ENCODE measurements at places on chromosomes 12 and 14. TPM values are rescaled to one million over a fixed set of nuclear protein-coding genes. Genes with fewer than 3 reads are reported as not detected.

The CD69 gene
- total RNA-seq = 40.3 TPM

DNA sequence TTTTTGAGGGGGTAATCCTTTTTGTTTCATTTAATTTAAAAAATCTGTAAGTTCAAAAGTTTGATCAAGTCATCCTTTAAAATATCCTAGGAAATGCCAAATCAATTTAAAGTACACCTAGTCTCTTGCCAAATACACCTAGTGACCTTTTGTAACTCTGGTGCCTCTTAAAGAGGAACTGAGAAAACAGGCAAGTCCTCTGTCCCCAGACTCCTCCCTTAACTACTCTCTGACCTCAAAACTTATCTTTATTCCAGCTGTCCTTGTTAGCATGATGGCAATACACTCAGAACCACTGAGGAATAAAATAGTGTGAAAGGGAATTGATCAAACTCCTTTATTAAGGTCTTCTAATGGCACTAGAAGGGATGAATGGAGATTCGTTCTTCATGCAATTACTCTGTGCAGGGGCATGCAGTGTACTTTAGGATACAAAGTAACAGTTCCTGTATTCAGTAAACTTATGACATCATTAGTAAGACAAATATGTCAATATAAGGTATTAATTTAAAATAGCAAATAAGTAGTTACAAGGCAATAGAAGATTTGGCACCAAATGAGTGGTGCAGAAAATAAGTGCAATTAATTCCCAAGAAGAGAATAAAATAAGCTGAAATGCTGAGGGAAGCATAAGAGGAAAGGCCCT, 3.3 kb downstream of the FAR2 start:
- DNase-seq = no peak

DNA sequence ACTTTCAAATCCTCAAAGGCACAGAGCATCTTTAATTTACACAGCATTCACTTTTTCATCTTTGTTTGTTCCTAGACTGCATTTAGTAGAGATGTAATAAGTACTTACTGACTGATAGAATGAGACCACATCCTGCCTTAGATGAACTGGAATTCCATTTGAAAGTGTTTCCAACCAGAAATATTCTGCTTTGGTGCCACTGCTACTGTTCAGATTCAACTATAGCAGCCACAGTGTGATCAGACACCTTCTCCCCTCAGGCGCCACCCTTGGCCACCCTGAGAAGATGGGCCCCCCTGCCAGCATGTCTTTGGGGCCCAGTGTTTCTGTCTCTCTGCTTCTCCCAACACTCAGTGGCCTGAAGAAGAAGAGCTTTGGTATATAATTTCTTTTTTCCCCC, 449.1 kb downstream of the RAD51B start:
- DNase-seq = no peak

DNA sequence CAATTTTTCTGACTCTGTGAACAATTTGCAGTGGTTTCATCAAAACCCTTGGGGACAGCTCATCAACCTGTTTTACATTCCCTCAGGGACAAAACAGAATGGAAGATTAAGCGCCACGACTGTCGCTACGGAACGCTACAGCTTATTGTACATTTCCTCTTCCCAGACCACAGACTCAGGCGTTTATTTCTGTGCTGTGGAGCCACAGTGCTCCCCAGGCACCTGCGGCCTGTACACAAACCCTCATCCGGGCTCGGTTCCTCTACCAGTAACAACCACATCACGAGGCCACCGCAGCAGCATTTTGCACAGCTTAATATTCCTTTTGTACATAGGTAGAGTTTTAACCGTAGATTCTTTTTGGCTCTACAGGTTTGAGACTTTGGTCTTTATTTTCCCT, 397.4 kb upstream of the OR4E1 start:
- no peak for DNase-seq

DNA sequence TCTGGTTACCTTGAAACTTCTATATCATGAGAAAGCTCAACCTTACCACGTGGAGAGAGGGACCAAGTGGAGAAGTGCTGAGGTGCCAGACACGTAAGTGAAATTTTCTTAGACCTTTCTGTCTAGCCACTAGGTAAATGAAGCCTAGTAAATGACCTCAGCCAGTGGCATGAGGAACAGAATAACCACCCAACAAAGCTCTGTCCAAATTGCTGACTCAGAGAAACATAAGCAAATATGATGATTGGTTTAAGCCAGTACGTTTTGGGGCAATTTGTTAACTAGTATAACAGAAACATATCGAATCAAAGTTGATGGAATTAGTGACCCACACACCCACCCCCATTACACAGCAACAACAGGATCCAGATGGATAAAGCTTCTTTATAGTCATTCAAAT, 75.2 kb upstream of the MAX start:
- DNase-seq = no peak

DNA sequence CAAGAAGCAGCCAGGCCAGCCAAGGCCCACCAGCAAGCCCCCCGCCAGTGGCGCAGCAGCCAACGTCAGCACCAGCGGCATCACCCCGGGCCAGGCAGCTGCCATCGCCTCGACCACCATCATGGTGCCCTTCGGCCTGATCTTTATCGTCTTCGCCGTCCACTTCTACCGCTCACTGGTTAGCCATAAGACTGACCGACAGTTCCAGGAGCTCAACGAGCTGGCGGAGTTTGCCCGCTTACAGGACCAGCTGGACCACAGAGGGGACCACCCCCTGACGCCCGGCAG, 15.0 kb downstream of the ORAI1 start:
- DNase-seq = no peak

DNA sequence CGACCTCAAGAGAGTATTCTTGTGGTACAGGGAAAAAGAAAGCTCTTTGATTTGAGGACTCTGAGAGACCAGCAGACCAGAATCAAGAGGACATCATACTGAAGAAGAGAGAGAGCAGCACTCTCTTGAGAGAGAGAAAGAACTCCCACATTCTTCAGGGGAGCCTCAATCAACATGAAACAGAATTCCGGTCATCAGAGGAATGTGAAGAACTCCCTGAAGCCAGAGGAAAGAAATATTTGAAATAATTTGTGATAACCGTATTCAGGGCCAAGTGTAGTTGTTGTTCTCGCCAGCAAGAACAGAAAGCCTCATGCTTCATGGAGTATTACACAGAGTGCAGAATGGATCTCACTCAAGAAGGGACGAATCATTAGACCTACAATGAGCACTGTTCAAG, 363.8 kb upstream of the TMEM132C start:
- DNase-seq = no peak

The PIWIL1 gene
- total RNA-seq = not detected

- no peak for DNase-seq
Measured at GRCh38 chr12:57208631-57209282, 7.8 kb upstream of the NXPH4 start.

DNA sequence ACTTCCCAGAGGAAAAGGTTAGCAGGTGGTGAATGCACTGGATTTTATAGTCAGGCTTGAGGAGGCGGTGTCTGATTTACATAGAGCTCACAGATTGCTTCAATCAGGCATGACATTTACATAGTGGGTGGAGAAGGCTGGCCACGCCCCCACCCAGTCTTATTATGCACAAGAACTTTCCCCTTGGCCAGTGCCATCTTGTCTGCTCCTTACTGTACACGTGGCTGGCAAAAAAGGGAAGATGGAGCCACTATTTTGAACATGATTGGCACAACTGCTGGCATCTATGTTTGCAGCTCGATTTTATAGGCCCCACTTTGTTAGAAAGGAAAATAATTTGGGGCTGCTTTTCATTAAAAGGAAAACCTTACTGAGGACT, 10.9 kb upstream of the LGMN start:
- DNase-seq = no peak

The AP1G2 gene
- total RNA-seq = 36.4 TPM

The CLEC2B gene
- 14.9 TPM for total RNA-seq

DNA sequence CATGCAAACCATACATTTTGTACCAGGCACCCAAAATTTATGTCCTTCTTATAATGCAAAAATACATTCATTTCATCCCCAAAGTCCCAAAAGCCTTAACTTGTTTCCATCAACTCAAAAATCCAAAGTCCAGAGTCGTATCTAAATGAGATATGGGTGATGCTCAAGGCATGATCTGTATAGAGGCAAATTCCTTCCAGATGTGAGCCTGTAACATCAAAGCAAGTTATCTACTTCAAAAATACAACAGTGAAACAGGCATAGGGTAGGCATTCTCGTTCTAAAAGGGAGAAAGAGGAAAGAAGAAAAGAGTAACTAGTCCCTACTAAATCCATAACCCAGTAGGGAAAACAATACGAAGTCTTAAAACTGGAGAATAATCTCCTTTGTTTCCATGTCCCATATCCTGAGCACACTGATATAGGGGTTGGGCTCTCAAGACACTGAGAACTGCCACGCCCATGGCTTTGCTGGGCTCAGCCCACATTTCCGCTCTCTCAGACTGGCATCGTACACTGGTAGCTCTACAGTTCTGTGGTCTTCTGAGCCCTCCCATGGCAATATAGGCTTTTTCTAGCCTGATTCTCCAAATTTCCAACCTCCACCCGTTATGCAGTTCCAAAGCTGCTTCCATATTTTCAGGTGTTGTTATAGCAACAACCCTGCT, 232.8 kb downstream of the TMTC2 start:
- DNase-seq = no peak

- no peak for DNase-seq
Measured at GRCh38 chr14:70722418-70722817, 80.7 kb downstream of the TTC9 start.

- no peak for DNase-seq
Measured at GRCh38 chr12:6751767-6752166, 1.2 kb downstream of the MLF2 start.

DNA sequence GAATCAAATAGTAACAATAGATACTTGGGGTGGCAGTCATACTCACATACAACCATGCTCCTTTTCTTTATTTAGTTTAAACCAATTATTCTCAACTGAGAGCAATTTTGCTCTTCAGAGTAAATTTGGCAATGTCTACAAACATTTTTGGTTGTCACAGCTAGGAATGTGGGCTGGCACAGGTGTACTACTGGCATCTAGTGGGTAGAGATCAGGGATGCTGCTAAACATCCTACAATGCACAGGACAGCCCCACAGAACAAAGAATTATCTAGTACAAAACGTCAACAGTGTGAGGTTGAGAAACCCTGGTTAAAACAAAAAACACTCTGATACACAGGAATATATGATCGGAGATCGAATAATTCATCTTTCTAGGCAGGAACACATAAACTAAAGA, 186.5 kb downstream of the NELL2 start:
- DNase-seq = no peak

The SERPINA12 gene
- not detected for total RNA-seq
